ENCODE measurements at places on chromosomes 1 and 21. TPM values are rescaled to one million over a fixed set of nuclear protein-coding genes. Genes with fewer than 3 reads are reported as not detected.

The COL24A1 gene
- 2.5 TPM for total RNA-seq

GRCh38 chr1:186655876-186656275 is 24.3 kb downstream of the PTGS2 start:
- DNase-seq, result peak; percentile 2

DNA sequence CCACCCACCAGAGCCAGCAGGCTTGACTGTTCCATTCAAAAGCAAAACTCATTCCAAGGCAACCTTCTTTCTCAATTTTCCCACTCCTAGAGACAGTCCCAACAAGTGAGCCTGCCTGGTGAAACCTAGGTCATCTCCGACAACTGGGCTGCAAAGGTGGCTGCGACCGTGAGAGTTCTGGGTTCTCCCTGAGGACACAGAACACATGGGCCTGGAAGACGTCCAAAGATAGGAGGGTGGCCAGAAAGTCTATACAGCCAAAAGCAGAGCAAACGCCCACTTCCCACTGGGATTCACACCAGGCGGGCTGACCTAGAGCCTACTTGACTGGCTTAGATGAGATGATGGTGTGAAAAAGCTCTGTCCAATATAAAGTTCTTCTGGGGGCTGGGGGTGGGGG is 90.2 kb upstream of the GRIK3 start:
- DNase-seq, result no peak

DNA sequence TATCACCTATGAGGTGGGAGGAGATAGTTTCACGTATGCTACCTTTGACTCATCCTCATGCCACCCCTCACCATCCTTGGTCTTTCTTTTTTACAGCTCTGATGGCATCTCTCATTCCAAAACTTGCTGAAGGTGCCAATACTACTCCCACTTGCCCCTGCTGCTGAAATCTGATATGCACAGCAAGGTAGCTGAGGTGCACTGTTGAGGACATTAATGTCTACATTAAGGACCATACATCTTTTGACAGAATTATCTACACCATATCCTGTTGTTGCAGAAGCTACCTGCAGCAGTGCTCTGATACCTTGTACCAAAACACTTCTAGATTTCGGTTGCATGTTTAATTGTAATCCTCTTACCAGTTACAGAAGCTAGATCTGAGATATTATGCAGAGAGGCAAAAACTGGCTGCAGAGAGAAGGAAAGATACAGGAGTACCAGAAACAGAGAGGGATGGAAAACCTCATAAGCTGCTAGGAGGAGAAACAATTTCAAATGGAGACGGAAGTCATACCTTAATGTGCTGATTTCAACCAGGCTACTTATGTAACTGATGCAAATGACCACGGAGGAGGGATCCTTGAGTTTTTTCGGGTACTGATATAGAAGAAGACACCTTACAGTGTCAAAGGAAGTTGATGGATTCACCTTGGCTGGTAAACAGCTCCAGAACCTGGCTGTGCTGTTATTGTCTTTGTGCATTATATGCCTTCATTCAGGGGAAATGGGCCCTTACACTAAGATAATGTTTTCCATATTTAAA is 19.3 kb upstream of the PTPRC start:
- DNase-seq, result no peak

The BCAN gene
- total RNA-seq, result not detected

DNA sequence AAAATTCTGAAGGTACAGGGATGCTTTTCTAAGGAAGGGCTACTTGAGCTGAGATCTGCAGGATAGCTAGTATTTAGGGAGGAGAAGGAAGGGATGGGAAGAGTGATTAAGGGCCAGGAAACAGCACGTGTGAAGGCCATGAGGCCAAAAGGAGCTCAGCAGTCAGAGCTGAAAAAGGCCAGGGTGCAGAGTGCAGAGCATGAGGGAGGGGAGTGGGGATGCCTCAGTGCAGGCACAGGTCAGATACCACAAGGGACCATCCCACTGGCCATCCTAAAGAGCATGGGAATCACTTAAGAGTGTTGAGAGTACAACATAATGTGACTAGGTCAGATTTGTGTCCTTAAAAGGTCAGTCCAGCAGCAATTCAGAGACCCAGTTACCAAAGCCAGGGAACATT is 16.0 kb downstream of the LRRN2 start:
- DNase-seq, result no peak

GRCh38 chr1:182291584-182292192 is 99.9 kb downstream of the GLUL start:
- DNase-seq, result no peak

The NBPF1 gene
- total RNA-seq, result 25.3 TPM

DNA sequence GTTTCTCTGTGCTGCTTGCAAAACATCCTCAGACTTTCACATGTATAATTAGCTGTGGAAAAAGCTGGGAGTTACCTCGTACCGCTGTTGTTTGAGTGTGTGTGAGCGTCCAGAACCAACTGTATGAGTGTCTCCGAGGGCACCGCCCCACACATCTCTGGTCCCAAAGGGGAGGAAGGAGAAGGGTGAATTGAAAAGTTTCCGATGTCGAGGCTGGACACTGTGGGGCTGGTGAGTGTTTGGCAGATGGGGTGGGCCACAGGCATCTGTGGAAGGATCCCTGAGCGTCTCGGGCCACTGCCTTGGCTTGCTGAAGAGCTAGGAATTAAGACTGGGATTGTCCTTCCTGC is 1.2 kb downstream of the ATP2B4 start:
- DNase-seq, result no peak

- DNase-seq, result no peak
These were observed 42.7 kb downstream of the L1TD1 start for GRCh38 chr1:62237361-62237760.

The GBP5 gene
- total RNA-seq, result not detected

Data from IMR-90 (cell line).